ENCODE measurements at places on chromosomes 6 and 20.
A peak's percentile ranks its signal among the peaks of the same experiment; 100 is the strongest.

GRCh38 chr6:2531426-2532215, 219.1 kb downstream of the MYLK4 start:
- no peak for DNase-seq

GRCh38 chr6:149898966-149899365, 1.1 kb upstream of the RAET1E start:
- DNase-seq, result no peak

- no peak for DNase-seq
Observed at GRCh38 chr6:75619230-75619899, 17.7 kb downstream of the SENP6 start.

DNA sequence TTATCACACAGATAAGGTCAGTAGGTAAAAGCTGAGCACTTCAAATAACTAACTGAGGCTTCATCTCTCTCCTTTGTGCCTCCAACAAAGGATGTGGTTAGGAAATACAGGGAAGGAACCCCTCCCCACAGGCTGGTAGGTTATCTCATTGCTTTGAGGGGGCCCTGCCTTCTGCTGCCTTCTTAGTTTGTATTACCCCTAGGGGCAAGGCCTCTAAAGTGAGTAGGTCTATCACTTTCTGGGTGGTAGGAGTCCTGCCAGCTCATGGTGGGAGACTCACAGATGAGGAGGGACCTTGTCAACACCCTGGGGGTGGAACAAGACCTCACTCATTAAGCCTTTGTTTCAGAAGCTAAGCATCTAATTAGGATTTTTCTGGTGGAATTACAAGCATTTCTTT, 34.6 kb downstream of the EDN1 start:
- DNase-seq, result no peak

DNA sequence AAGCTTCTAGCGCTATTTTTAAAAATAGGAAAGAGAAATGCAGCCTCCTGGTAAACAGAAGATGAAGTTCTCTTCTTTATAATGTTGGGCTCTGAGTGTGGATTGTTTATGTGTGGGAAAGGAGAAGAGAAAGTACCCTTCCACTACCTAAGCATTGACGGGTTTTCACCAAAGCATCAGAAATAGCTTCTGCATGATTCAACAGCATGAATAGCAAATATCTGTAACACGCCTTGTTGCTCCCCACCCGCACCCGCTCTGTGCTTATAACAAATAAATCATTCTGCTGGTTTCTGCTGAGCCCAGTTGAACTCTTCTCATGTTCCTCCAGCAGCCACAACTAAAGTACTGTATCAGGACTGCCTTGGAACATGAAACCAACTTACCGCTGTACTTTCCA, 20.7 kb downstream of the TXLNB start:
- no peak for DNase-seq

GRCh38 chr6:14121936-14122344, 4.4 kb downstream of the CD83 start:
- DNase-seq, result no peak

DNA sequence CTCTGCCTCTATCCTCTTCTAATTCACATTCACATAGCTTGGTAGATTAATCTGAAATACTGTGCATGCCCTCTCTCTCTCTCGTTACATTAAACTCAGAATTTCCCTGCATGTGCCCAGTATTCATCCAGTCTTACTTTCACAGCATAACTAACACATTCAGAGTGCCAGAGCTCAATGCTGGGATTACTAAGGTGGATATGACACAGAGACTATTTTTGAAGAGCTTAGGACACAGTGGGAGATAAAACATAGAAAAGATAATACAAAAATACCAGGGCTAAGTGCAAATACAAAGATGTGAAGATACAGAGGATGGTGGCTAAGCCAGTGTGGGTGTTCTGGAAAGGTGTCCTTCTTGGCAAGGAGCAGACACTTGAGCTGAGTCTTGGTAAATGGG, 6.3 kb downstream of the SYNE1 start:
- no peak for DNase-seq

DNA sequence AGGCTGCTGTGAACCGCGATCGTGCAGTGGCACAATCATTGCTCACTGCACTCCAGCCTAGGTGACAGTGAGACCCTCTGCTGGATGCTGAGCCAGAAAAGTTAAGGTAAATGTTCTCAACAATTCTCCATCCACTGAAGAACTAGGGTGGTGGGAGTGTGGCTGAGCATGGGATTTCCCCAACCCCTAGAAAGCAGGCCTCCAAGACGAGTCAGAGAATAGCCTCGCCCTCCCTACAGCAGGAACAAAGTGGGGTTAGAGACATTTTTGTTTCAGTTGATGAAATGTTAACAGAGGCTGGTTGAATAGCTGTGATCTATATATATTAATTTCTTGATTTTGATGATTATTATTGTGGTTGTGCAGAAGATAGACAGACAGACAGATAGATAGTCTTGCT, 6.1 kb upstream of the ALDH8A1 start:
- no peak for DNase-seq

DNA sequence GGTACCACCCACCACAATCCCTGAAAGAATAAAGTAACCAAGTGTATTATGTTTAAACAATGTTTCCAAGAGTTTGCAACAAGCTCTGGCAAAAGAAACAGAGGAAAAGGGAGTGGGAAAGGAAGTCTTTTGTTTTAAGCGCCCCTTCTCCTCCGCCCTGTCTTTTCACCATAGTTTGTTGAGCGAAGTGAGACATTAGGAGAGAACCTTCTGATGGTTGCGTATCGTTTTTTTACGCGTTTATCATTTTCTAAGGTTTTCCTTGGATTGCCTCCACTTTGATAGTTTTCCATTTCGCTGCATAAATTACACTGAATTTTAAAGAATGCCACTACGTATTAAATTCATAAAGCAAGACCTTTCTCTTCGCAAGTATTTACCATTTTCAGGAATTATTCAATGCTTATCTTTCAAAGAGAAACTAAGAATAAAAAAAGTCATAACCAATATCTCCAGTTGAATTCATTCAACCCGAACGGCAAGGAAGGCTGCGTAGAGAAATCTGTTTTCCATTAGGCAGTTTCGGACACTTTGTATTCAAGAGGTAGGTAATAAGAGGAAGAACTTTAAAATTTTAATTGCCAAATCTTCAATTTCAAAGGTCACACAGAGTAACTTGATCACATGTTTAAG, 920 bp upstream of the EPHA7 start:
- DNase-seq, result no peak

- DNase-seq, result no peak
Observed at GRCh38 chr6:21022343-21023107, 488.3 kb downstream of the CDKAL1 start.

DNA sequence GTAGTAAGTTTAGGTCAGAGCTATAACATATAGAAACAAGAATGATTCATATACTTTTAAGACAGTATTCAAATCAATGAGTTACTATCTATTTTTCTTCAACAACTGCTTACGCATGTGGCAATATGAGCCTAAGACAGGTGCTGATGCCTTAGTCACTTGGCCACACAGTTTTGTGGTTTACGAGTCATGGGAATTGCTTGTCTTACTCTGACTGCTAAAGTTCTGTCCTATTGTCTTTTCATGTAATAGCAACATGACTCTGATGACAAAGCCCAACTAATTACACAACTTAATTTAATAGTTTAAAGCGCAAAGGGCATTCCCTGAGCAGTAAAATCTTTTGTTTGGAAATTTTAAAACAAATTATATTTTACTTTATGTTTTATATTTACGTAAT, 159.3 kb upstream of the CENPW start:
- DNase-seq, result no peak

DNA sequence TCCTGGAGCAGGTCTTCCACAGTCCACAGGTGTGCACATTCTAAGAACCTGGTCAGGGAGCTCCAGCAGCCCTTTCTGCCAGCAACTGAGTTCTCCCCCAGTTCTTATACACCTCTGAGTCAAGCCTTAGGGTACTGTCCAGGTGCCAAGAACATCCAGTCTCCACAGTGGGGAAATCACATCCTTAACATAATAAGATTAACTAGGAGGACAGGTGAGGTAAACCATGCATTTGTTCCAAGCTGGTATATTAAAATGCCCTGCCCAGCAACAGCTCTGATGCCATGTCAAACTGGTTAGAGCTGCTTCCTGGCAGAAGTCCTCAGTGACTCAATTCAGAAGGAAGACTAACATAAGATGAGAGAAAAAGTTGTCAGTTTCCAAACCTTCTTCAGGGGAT, 303.9 kb upstream of the SGK1 start:
- no peak for DNase-seq

- no peak for DNase-seq
Observed at GRCh38 chr6:165653196-165653595, 9.8 kb downstream of the PDE10A start.

GRCh38 chr20:48754292-48754691, 73.5 kb downstream of the PREX1 start:
- no peak for DNase-seq

DNA sequence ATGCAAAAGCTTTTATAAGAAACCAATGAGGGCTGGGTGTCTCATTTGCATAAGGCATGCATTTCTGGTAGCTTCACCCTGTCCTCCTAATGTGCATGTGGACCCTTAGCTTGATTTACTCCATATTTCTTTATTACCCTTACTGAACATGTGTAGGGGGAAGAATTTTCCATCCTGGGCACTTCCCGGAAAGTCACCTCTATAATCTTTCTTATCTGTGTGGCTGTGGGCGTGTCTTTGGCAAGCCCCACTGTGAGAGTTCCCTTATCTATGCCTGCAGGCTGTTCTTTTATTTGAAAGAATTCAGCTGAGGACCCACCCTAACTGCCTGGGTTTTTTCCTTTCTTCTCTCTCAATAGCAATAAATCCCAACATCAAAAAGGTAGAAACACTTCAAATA, 627.8 kb downstream of the DOK5 start:
- DNase-seq, result no peak

GRCh38 chr6:113829696-113830045, 27.5 kb upstream of the MARCKS start:
- no peak for DNase-seq

DNA sequence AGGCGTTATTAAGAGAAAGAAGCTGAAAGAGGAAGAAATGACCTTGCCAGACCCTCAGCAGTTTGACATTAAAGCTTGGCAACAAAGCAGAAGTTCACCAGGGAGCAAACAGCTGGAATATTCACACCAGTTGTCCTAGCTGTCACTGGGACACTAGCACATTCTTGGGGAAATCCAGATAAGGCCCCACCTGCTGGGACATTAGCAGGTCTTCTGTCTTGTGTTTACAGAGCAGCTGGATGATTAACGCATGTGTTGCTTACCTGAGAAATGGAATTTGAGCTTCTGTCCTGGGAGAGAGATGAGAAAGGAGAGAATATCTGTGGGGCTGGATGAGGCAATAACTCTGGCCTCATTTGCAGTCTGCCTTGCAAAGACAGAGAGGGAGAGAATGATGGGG, 137.6 kb upstream of the RIN2 start:
- DNase-seq, result no peak

DNA sequence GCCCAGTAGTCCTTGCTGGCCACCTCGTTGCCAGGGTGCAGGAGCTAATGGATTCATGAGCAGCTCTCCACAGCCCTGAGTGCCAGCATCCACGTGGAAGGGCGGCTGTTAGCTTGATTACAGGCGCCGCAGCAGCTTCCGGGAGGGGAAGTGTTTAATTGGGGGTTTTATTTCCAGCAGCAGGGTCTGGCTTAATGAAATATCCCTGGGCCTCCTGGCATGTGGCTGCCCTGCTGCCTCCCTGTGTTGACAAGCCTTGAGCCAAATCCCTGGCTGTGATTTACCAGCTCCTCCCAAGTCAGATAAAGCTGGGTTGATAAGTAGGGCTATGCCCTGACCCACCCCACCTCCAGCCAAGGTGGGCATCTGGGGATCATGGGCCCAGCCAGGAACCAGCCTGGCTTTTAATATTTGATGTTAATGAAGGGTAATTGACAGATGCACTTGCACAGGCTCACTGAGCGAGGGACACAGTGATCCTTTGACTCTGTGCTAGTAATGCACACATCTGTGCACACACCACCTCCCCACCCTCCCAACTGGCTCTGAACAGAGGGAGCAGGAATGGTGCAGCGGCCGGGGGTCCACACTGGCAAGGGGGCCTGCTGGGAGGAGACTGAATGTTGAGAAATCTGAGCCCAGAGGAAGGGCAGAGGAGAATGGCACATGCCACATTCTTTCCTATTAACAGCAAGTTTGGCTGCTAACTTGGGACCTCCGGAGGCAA, 13.6 kb downstream of the GLP1R start:
- DNase-seq, result peak; percentile 80

- DNase-seq, result no peak
Observed at GRCh38 chr6:85134172-85134571, 315.7 kb upstream of the NT5E start.

DNA sequence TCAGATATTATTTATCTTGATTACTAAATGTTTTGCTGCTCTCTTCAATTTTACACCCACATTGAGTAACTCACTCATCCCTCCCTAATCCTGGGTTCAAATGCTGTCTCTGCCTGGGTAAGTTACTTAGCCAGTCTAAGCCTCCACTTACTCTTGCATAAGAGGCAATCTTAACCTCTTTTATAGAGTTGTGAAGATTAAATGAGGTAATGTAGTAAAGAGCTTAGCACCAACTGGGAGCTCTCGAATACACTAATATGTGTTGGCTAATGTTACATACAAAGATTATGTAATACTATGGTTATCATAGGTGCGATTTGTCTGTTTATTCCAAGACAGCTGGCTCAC, 134.4 kb upstream of the STMND1 start:
- DNase-seq, result no peak

DNA sequence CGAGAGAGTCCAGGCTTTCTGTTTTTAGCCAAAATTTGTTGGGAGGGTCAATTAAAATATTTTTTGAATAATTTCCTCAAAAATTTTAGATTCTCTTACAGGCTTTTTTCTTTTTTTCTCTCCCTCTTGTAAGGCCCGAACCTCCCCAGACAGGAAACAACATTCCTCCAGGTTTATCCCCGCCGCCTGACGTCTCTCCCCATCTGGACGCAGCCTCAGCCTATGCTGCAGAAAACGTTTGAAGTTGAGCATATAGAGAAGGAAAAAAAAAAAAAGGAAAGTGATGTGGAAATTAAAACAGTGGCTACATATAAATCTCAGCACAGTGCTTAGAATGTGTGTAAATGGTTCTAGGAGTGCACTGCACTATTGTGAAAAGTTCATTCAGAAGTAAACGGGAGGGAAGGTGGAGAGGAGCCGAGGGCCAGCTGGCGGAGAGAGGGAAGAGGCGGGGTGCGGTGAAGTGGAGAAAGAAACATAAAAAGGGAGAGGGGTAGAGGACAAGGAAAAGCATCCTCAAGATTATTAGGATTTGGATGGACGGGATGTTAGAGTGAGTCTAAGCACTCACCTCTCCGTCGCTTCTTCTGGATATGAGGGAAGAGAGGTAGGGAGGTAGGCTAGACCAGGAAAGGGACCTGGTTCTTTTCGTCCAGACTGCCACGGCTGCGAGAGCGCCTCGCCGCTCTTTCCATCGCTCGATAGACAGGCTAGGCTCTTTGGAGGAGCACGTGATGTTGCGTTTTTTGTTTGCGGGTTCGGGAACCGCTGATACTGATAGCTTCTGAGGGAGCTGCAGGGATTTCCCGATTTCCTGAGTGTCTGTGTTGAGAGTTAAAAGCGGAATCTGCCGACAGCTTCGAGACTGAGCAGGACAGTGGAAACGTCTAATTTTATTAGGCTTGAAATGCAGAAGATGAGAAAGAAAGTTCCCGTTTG, 98.7 kb downstream of the TRIM27 start:
- DNase-seq, result no peak

Data from SK-N-SH (cell line).